ENCODE measurements at places on chromosomes 7 and 10.

- DNase-seq = no peak
Observed at GRCh38 chr10:110574420-110574819, 6.9 kb downstream of the SMC3 start.

- DNase-seq = no peak
Observed at GRCh38 chr7:132397070-132397469, 179.2 kb downstream of the PLXNA4 start.

DNA sequence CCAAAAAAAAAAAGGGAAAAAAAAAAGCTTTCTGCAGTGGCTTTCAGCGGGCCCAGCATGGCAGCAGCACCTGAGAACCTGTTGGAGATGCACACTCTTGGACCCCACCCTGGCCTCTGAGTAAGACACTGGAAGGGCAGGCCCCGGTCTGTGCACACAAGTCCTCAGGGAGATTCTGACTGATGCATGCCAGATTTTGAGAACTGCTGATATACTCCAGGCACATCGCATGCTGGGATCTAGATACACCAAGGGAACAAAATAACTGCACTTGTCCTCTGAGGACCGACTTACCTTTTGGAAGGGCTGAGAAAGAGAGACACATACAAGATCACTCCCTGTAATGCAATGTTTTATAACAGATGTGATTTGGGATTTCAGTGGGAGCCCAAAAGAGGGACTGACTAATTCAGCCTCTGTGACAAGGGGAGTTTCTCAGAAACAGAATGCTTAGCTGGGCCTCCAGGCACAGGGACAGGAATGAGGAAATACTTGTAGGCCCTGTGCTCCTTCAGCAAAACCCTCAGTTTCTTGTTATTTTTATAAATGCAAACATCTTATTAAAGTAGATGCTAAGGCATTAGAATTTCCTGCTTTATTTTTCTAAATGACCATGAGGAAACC lies 8.2 kb downstream of the EGFR start:
- DNase-seq = no peak

DNA sequence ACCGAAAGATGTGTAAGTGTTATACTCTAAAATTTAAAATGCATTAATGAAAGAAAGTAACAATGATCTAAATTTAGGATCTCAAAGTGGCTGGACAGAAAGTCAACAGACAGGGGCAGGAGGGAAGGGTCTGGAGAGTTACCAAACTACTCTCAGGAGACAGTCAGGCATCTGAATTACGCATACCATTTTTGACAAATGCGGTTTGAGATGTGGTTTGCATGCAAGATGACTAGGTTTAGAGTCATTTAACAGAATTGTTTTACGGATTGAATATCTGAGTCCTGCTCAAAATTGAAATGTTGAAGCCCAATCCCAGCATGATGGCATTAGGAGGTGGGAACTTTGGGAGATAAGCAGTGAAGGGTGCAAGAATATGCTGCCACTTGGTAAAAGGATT lies 314.1 kb downstream of the WDR11 start:
- DNase-seq = no peak

GRCh38 chr7:96699219-96699871 lies 10.3 kb downstream of the SEM1 start:
- no peak for DNase-seq

Data from left forelimb (tissue), 1 donor.